ENCODE measurements at places on chromosomes 3 and 15. TPM values are rescaled to one million over a fixed set of nuclear protein-coding genes. Genes with fewer than 3 reads are reported as not detected.

The TICRR gene
- total RNA-seq = 18.2 TPM

The RASL12 gene
- total RNA-seq = not detected

- H3K4me1 ChIP-seq = peaks cover 89% of the 10 kb centered on the region
- peak overlapping the region; percentile 2 for H3K4me3 ChIP-seq
- peak overlapping the region; percentile 53 for H3K27ac ChIP-seq
- H3K27me3 ChIP-seq = no peaks in the 10 kb centered on the region
Observed at GRCh38 chr15:63195569-63196015, 6.2 kb downstream of the RAB8B start.

- H3K27me3 ChIP-seq = no peaks in the 10 kb centered on the region
- peak overlapping the region; percentile 93 for H3K27ac ChIP-seq
- peaks cover 57% of the 10 kb centered on the region for H3K4me1 ChIP-seq
- peaks cover 22% of the 10 kb centered on the region for H3K36me3 ChIP-seq
- peak overlapping the region; percentile 86 for H3K4me3 ChIP-seq
- DNase-seq = no peak
Observed at GRCh38 chr3:122416966-122417365, 1.1 kb upstream of the WDR5B start.

GRCh38 chr3:134468519-134468918 is 17.3 kb downstream of the ANAPC13 start:
- no peak for DNase-seq
- no peaks in the 10 kb centered on the region for H3K4me1 ChIP-seq
- no peaks in the 10 kb centered on the region for H3K36me3 ChIP-seq
- H3K27ac ChIP-seq = no peak overlapping the region
- H3K27me3 ChIP-seq = no peaks in the 10 kb centered on the region

DNA sequence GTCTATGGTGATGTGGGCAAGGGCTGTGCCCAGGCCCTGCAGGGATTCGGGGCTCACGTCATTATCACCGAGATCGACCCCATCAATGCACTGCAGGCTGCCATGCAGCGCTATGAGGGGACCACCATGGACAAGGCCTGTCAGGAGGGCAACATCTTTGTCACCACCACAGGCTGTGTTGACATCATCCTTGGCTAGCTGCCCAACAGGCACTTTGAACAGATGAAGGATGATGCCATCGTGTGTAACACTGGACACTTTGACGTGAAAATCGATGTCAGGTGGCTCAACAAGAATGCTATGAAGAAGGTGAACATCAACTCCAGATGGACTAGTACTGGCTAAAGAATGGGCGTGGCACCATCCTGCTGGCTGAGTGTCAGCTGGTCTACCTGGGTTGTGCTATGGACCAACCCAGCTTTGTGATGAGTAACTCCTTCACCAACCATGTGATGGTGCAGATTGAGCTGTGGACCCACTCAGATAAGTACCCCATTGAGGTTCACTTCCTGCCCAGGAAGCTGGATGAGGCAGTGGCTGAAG is 6.1 kb upstream of the USP8 start:
- peaks cover under 1% of the 10 kb centered on the region for H3K4me1 ChIP-seq
- no peak overlapping the region for H3K27ac ChIP-seq
- no peak overlapping the region for H3K4me3 ChIP-seq

- H3K4me1 ChIP-seq = peaks cover 53% of the 10 kb centered on the region
- no peaks in the 10 kb centered on the region for H3K27me3 ChIP-seq
- H3K4me3 ChIP-seq = no peak overlapping the region
- no peak overlapping the region for H3K27ac ChIP-seq
- DNase-seq = no peak
- H3K36me3 ChIP-seq = peaks cover 4% of the 10 kb centered on the region
Observed at GRCh38 chr15:92847841-92848240, 52.3 kb upstream of the CHD2 start.

- no peak overlapping the region for H3K4me3 ChIP-seq
- H3K27me3 ChIP-seq = no peaks in the 10 kb centered on the region
- no peak overlapping the region for H3K27ac ChIP-seq
- no peaks in the 10 kb centered on the region for H3K36me3 ChIP-seq
- no peaks in the 10 kb centered on the region for H3K4me1 ChIP-seq
Observed at GRCh38 chr3:34212175-34212574, 413.7 kb downstream of the PDCD6IP start.

GRCh38 chr15:68816158-68816557 is 4.5 kb downstream of the ANP32A start:
- peaks cover 53% of the 10 kb centered on the region for H3K4me1 ChIP-seq
- H3K36me3 ChIP-seq = peaks cover 39% of the 10 kb centered on the region
- H3K27ac ChIP-seq = peak overlapping the region; percentile 97
- peak overlapping the region; percentile 91 for H3K4me3 ChIP-seq
- no peak for DNase-seq
- no peaks in the 10 kb centered on the region for H3K27me3 ChIP-seq

- no peak overlapping the region for H3K4me3 ChIP-seq
- H3K36me3 ChIP-seq = peaks cover 77% of the 10 kb centered on the region
Observed at GRCh38 chr3:171163101-171164066, 136.9 kb upstream of the SLC2A2 start.

DNA sequence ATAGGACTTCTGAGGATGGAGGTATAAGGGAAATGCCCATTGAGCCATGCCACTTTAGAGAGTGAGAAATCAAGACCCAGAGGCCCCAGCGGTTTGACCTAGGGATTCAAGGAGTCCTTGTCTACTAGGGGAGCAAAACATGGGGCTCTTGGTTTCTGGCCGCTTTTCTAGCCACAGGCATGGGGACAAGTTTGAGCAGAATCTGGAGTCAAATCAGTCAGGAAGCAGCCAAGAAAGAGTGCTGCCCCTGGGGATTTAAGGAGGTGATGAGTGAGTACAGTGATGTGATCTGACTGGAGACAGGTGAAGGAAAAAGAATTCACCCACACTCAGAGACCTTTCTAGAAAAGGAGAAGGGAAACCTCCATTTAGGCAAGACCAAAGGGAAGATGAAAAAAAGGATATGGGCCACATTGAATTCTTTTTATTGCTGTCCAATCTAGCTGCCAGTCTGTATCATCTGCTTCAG is 244.0 kb upstream of the TBC1D5 start:
- H3K4me1 ChIP-seq = no peaks in the 10 kb centered on the region
- no peaks in the 10 kb centered on the region for H3K36me3 ChIP-seq
- H3K27ac ChIP-seq = no peak overlapping the region
- DNase-seq = no peak
- no peak overlapping the region for H3K4me3 ChIP-seq

DNA sequence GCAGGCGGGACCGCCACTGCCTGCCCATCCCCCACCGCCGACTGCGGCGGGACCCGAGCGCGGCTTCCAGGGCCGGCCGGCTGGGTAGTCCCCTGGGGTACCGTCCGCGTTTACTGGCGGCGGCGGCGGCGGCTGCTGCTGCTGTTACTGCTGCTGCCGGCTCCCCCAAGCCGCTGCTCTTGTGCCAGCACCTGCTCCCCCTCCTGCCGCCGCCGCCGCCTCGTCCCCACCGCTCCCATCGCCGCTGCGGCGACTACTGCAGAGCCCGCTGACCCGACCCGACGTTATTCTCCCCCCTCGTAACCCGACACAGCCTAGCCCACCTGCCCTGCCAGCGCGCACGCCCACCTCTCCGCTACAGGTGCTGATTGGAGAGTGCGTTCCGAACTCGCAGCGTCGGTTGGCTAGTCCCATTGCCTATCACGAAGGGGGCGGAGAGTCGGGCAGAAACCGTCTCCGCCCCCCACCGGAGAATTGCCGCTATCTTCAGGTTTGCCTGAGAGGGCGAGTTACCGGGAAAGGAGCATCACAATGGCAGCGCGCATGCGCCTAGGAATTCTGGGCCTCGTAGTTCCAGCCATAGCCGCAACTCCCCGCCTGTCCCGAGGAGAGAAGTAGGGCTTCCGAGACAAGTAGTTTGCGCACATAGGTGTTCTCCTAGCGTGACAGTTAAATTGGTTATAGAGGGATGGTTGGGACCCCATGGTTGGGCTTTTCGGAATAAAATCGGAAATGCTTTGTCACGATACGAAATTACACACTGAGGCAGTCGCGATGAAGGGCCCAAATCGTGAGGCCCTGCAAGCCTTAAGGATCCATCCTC is at the start of gene TTBK2:
TTBK2 (minus strand) TSS at position 260 of the 823 bp plus-strand sequence. CDS start 42,161 bp downstream, outside the sequence.
- peak within 1 kb of the TSS; percentile 83 for H3K27ac ChIP-seq
- H3K4me1 ChIP-seq = peaks cover 34% of the 10 kb centered on the region
- H3K27me3 ChIP-seq = no peaks in the 10 kb centered on the region
- H3K4me3 ChIP-seq = peak within 1 kb of the TSS; percentile 92

DNA sequence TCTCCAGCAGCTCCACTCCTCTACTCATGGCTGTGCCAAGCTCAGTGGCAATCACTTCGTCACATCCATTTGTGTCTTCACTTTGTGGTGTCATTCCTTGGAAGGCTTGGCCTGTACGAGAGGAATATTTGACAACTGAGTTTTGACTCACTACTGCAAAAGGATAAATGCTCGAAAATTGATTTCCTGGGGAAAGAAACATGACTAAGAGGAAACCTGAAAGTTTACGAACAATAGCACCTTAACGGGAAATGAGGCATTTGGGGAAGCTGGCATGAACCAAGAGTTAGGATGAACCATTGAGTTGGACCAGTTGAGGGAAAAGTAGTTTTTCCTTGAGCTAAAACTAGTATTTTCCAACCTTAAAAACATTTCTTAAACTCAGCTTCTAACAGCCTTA is 74.2 kb upstream of the ABHD17C start:
- H3K27ac ChIP-seq = no peak overlapping the region
- no peak for DNase-seq
- H3K36me3 ChIP-seq = no peaks in the 10 kb centered on the region
- H3K27me3 ChIP-seq = peaks cover 23% of the 10 kb centered on the region

Measured in activated CD4-positive, alpha-beta memory T cell treated with anti-CD3 and anti-CD28 coated beads, Interleukin-2, amount 10 ng/mL, durations not matched to agents 7 days and 5 days (primary cell).